A549 treated with CpdA at 1 μM for 4 hours (cell line): ENCODE measurements at places on chromosomes 4 and X. TPM values are rescaled to one million over a fixed set of nuclear protein-coding genes. Genes with fewer than 3 reads are reported as not detected.

PPEF1 gene
- 0.88 to 1.7 TPM (median 1.3 TPM) in 5 replicates for total RNA-seq

GC gene
- total RNA-seq = 0.39 TPM in 1 of 5 replicates, not detected in the others

RTL5 gene
- 2.3 to 2.6 TPM (median 2.5 TPM) in 5 replicates for total RNA-seq

MGAT4D gene
- not detected in 5 replicates for total RNA-seq

BMP15 gene
- total RNA-seq = not detected in 5 replicates

CLDN34 gene
- total RNA-seq = not detected in 5 replicates

HMX1 gene
- total RNA-seq = 0.13 to 0.21 TPM (median 0.13 TPM) in 4 of 5 replicates, not detected in the other

CLCN4 gene
- total RNA-seq = 3.1 to 5.0 TPM (median 4.0 TPM) in 5 replicates
